Stimulated activated CD8-positive, alpha-beta memory T cell treated with anti-CD3 and anti-CD28 coated beads, Interleukin-15, amount 100 ng/mL, for 1 hour (primary cell): ENCODE measurements at places on chromosomes 2 and 18.
A peak's percentile ranks its signal among the peaks of the same experiment; 100 is the strongest.

DNA sequence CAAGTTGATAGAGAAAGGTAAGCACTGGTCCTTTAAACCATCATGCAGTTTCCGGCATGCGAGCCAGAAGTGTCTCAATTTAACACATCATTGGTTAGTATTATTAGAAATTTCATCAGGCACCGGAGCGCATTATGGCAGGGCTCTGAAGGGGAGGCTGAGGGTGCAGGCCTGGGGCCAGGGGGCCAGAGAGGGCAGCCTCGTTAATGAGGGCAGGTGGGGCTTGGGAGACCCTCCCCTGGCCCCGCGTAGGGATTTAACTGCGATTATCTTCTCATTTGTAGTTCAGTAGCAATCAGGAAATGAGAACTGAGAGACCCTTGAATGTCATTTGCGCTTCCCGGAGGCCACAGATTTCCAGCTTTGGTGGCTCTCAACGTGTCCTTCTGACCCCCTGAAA is 246.4 kb downstream of the KLHL29 start:
- no peak for DNase-seq

DNA sequence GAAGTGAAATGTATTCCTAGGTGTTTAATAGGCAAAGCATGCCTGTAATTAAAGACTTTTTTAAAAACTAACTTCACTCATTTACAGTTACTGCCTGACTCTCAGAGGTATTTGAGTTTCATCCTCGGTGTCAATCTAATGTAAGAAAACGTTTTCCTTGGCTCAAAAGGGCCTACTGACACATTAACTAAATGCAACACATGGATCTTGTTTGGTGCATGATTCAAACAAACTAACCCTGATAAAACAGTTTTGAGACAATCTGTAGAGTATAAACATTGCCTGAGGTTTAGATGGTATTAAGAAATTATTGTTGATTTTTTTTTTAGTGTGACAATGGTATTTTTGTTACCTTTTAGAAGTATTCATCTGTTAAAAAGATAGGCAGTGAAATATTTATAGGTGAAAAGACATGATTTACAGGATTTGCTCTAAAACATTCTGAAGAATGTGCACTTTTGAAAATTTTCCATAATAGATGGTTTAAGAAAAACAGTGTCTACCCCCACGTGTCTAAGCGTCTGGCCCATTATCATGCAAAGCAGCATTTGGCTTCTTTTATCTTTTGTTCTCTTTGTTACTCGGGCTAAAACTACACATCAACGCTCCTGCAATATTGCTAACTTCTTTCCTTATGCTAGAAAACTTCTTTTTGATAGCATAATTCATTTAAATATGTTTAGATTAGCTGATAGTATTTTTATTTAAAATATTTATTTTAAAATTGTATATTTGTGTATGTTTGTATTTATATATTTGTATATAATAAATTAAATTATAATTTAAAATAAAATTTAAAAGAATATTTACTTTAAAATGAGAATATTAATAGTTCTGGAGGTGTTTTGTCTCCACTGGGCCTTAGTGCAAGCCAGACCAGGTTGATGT is 160.2 kb upstream of the NDUFV2 start:
- DNase-seq = no peak

DNA sequence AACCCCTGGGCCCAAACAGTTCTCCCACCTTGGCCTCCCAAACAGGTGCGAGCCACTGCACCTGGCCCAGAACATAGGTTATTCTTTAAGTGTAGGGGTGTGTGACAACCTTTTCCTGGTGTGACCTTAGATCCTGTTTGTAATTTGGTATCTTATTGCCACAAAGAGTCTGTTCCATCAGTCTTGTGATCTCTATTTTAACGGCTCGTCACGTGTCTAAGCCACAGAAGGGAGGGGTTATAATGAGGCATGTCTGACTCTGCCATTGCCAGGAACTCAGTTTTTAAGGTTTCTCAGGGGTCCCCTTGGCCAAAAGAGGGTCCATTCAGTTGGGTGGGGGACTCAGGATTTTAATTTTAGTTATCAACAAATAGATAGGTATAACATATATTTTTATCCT is 4.4 kb upstream of the ALS2 start:
- no peak for DNase-seq

DNA sequence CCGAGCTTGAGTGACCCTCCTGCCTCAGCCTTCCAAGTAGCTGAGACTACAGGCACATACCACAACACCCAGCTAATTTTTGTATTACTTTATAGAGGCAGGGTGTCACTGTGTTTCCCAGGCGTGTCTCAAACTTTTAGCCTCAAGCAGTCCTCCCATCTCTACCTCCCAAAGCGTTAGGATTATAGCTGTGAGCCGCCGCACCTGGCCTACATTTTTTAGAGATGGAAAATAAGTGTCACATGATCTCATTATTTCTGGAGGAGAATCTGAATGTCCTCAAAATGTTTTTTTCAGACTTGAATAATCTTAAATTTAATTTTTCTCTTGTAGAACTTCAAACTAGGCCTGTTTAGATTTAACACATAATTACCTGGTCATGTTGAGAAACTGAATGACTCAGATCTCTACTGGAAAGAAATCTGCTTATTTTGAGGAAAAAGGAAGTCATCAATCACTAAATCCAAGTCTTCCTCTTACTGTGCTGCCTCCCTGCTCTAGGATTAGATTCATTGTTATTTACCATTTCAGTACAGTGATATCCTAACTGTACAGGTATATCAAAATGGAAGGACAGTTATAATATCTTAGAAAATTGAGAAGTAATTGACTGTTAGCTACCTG is 92.4 kb downstream of the COX7A2L start:
- no peak for DNase-seq

DNA sequence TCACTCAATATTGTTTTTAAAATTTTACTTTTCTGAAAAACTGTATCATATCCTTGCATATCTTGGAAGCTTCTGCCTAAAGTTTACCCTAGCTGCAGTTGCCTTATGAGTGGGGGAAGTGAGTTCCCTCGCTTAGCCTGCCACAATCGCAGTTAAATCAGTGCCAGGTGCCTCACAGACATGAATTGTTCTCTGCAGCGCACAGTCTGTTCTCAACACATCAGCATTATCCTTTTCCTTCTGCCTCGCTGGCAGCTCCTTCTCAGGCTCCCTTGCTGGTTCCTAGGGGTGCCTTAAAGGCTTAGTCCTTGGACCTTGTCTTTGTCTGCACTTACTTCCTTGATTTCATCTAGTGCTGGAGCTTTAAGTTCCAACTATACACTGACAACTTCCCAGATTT is 132.8 kb downstream of the TTC27 start:
- no peak for DNase-seq

GRCh38 chr2:203585516-203585915 is 50.4 kb upstream of the RAPH1 start:
- no peak for DNase-seq

- no peak for DNase-seq
Observed at GRCh38 chr18:23668731-23669130, 6.0 kb upstream of the ANKRD29 start.

- DNase-seq = no peak
Observed at GRCh38 chr2:101063352-101064124, 61.4 kb downstream of the RPL31 start.

- DNase-seq = no peak
Observed at GRCh38 chr18:7566567-7567473, at the start of gene PTPRM. PTPRM (plus strand) TSS chr18:7567316; CDS start chr18:7567819, 503 bp downstream.

DNA sequence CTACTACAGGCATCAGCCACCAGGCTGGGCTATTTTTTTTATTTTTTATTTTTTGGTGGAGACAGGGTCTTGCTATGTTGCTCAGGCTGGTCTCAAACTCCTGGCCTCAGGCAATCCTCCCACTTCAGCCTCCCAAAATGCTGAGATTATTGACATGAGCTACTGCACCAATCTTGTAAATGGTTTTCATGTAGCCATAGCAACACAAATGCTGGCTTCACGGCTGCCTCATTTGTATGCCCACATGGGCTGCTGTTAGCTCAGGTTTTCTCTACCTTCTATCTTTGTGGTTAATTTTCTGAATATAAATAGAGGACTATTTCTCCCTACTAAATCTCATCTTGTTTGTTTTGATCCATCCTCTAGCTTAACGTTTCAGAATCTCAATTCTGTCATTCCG is 58.2 kb downstream of the PLEKHM3 start:
- DNase-seq = no peak

DNA sequence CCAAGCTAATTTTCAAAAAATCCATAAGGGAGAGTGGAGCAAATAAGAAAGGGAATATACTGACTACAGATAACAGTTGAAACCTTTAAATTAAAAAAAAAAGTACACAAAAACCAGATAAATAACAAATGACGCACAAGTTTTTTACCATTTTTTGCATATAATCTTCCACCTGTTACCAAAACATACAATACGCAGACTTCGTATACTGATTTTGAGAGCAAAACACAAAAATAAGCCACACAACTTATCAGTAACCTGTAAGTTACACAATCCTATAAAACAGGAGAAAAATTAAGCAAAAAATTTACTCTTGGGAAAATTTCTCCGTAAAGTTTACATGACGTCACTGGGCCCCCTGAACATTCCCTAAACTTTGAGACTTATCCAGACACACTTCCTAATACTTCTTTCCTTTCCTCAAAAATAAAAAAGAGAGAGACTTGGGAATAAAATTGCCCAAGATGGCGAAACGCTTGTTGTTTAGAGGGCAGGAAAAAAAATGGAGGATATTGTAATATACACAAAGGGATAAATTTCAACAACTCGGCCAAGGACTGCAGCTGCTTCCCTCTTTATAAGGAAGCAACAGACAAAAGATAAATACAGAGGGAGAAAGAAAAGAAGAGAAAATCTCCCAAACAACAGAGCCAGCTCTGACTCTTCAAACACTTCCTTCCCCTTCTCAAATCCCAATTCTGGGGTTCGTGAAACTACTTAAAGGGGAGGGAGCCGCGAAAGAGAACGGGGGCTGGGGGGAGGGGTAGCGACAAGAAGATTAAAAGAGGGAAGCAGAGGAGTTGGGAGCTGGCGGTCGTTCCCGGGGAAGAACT is 1.6 kb downstream of the BAZ2B start:
- no peak for DNase-seq

DNA sequence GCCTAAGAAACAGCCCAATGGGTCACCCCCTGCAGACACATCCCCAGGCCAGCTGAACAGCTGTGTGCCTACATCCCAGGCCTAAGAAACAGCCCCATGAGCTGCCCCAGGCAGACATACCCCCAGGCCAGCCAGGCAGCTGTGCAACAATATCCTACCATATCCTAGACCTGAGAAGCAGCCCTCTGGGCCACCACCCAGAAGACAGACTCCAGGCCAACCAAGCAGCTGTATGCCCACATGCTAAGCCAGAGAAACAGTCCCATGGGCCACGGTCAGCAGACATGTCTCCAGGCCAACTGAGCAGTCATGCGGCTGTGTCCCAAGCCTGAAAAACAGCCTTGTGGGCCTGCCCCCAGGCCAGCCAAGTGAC is 205.5 kb downstream of the ATAD2B start:
- DNase-seq = no peak

GRCh38 chr2:186669146-186669545 is 24.7 kb upstream of the FAM171B start:
- no peak for DNase-seq

GRCh38 chr18:55301824-55302166 is 286.2 kb downstream of the TCF4 start:
- DNase-seq = no peak

GRCh38 chr2:207807516-207807915 is 37.8 kb upstream of the FZD5 start:
- no peak for DNase-seq

DNA sequence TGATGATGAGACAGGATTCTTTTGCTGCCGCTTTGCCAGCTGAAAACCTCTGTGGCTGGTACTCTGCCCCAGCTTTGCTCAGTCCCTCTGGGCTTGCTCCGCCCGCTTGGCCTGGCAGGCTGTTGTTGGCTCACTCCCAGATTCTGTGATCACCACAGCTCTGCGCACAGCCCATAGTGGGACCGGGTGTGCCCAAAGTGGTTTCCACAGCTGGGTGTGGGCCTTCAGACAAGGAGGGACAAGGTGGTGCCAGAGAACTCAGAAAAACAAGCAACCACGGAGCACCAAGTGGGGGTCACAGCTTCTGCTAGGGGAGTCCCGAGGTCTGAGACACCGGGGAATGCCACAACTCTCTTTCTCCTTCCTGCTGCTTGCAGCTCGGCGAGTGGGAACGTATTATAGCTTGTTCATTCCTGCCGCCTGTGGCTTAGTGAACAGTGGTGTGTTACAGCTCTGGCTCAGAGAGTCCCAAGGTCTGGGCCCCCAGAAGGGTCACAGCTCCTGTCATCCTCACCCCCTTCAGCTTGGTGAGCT is 9.2 kb upstream of the KYNU start:
- no peak for DNase-seq

DNA sequence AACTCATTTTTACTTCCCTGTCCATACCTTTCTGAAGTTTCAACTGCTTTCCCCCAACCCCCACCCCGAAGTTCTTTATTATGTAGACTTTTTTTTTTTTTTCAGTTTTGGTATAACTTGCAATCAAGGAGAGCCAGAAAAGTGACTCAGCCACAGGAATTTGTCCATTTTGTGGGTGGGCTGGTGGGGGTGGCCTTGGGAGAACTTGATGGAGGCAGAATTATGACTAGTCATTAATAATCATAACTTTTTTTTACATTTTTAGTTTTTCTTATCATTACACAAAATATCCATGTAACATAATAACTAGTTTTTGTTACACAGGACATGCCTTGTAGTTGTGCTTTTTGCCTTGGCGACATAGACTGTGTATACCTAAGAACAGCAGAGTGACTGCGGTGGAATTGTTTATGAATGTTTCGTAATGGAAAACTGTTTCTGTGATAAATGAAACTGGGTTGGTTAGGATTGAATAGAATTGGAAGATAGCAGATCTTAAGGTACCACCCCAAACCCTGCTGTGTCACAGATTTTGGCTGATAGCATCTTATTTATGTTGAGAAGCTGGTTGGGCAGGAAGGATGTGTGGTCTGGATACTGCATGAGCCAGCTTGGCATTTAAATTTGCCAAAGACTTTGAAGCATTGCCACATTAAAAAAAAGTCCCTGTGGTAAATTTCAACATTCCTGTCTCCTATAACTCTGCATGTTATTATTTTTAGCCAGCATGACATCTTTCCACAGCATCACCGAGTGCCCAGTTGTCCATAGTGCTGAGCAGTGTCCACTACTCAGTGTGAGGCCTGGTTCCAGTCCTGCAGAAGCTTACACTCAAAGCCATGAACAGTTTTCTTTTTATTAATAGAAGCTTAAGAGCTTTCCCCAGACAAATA is 30.7 kb downstream of the LYPD6B start:
- DNase-seq = peak; percentile 4

- no peak for DNase-seq
Observed at GRCh38 chr2:70089220-70089982, 2.1 kb downstream of the PCBP1 start.

DNA sequence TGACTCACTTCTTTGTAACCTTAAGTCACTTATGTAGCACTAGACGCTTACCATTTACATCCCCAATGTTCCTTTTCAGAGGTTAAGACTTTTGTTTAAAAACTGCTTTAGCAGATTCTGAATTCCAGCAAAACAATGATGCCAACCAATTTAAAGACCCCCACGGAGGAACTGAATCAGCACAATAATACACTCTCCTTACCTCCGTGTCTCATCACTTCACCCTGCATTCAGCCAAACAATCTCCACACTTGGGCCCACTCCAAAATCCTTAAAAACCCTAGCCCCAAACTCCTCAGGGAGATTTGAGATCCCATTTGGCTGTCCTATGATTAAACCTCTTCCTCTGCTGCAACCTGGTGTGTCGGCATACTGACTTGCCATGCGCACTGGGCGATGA is 153.9 kb downstream of the B3GNT2 start:
- DNase-seq = no peak

- no peak for DNase-seq
Observed at GRCh38 chr2:102250278-102250821, 61.0 kb upstream of the IL1RL1 start.
